ENCODE measurements at places on chromosomes 7 and 10.

DNA sequence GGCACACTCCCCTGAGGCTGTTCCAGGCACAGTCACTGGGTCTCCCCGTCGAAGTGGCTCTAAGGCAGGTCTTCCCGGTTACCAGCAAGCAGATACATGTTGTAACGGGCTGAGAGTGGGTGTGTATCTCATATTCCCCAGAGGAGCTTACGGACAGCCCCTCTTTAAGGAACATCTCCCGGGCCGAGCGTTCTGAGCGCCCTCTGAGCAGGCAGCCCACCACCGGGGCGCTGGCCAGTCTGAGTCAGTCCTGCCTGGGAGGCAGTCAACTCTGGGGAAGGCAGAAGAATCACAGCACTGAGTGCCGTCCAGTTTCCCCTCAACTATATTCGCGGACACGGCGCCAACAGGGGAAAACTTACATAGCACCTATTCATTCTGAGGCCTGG lies 117.4 kb downstream of the LHPP start:
- DNase-seq = no peak

DNA sequence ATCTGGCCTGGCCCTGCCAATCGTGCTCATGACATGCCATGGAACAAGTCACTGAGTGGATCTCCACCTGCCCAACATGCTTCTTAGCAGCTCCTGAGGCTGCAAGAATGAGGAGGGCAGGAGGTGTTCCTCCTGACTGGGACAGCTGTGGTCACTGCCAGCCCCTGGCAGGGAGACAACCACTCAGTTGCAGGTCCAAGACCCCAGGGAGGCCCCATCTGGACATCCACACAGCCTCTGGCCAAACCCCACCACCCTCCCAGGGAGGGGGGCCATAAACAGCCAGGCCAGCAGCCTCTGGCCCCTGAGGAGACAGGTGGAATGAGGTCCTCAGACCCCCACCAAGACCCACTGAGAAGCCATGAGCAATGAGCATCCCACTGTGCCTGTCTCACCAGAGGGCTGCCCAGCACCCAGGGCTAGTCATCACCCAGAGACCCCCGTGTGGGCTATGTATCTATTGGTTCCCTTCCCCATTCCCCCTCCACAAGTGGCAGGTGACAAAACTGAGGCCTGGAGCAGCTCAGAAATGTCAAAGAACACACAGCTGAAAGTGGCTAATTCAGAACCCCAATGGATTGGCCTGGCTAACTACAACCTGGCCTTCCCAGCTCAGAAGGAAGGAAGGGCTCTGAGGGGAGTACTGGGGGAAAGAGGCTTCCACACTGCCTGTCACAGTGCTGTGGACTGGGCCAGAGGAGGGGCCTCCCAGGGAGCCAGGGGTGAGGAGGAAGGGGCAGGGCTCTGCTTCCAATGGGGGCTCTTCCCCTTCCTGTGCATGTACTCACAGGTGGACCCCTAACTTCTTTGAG lies 3.0 kb downstream of the GPRIN2 start:
- no peak for DNase-seq

- no peak for DNase-seq
These were observed 80.6 kb downstream of the ZEB1 start for GRCh38 chr10:31399631-31400030.

- peak; percentile 15 for DNase-seq
These were observed 9.0 kb downstream of the TACR2 start for GRCh38 chr10:69407621-69408301.

DNA sequence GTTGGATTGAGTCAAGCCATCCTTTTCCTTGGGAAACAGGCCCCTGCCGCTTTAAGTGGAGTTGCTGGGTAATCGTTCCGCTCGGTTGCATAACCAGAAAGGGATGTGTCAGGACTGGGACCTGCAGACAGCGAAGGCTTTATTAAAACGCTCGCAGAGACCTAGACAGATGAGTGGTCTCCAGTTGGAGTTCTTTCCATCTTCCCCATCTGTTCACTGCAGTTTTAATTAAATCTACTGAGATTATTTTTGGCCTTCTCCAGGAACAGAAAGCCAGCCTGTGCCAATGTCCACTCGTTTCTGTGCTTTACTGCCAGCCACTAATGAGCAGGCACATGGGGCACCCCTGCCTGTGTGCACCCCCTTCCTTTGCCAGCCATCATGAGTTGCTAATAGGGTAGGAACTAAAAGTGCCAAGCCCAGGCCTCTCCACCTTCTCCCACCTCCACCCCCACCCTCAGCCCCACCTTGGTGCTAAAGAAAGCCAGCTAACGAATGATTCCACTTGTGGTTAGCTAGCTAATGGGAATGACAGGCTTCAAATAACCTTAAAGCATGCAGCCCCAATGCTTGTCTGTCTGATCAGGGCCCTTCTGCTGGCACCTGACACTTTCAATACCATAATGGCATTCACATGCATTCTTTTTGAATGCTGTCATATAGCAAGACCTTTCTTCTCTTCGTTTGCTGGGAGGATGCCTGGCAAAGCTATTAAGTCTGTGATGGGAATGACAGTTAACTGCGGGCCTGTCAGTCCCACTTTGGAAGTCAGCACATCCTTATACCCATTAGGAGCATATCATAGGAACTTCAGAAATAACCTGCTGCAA lies 556.8 kb upstream of the GALNT17 start:
- DNase-seq = no peak

Data from stimulated activated naive CD4-positive, alpha-beta T cell treated with Interleukin-2 at 50 U/mL for 16 hours (primary cell).